ENCODE measurements at places on chromosomes 11 and 22.

DNA sequence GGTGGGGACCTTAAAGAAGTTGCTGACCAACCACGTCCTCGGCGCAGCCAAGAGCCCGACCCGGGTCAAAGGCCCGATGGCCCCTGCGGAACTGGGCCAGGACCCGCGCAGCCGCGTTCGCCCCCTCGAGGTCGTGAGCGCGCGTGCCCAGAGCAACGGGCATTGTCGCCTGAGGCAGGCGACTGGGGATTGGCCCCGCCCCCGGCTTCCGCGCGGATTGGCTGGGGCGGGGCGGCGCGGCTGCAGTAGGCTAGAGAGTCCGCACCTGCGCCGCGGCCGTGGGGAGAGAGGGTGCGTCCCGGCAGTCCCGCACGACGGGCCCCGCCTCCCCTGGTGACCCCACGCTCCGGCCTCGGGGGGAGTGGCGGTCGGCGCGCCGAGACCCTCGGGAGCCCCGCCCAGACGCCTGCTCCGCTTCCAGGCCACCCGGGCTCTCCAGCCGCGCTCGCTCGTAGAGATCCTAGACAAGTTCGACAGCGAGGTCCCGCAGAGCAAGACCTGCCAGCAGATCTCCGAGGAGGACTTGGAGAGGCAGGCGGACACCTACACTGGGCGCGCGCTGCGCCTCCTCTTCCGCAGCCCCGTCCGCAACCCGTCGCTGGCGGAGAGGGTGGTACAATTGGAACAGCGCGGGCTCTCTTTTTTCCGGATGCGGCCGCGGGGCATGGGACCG is 8.3 kb upstream of the PPIL2 start:
- DNase-seq = peak; percentile 80

DNA sequence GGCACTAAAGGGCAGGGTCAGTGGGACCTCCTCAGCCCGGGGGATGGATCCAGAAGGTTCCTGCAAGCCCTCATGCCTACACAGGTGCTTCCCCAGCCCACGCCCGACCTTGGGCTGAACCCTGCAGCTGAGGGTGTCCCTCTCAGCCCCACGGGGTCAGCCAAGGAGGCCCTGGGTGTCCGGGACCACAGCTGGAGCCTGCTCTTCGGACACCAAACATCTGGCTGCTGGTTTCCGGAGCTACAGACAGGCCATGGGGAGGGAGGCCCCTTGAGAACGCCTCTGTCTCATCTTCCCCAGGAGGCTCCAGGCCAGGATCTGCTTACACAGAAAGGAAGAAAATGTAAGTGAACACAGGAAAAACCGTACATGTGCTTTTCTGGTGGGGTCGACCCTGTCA is 355.7 kb downstream of the MN1 start:
- no peak for DNase-seq

- no peak for DNase-seq
These were observed 53.3 kb downstream of the IGLL1 start for GRCh38 chr22:23526596-23527316.

DNA sequence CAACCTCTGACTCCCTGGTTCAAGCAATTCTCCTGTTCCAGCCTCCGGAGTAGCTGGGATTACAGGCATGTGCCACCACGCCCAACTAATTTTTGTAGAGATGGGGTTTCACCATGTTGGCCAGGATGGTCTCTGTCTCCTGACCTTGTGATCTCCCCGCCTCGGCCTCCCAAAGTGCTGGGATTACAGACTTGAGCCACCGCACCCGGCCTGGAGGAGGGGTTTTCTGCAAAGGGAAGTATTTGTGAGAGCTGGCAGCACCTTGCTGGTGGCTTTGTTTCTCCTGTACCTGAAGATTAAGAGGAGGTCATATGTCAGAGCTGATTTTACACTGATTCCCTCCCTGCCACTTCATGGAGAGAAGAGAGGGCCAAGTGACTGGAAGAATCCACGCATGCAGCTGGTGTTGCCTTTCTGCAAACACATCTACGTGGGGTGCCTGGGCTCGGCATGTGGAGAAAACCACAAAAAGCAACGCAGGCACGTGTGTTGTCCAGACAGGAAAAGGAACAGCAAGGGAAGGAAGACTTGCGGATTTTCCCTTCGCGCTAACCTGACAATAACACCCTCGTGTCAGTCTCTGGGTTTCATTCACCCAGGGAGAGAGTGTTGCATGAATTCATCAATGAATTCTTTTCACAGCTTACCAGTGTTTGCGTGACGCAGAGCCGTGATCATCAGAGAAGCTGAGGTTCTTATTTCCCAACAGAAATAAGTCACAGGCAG is 61.9 kb downstream of the TSPAN18 start:
- no peak for DNase-seq

DNA sequence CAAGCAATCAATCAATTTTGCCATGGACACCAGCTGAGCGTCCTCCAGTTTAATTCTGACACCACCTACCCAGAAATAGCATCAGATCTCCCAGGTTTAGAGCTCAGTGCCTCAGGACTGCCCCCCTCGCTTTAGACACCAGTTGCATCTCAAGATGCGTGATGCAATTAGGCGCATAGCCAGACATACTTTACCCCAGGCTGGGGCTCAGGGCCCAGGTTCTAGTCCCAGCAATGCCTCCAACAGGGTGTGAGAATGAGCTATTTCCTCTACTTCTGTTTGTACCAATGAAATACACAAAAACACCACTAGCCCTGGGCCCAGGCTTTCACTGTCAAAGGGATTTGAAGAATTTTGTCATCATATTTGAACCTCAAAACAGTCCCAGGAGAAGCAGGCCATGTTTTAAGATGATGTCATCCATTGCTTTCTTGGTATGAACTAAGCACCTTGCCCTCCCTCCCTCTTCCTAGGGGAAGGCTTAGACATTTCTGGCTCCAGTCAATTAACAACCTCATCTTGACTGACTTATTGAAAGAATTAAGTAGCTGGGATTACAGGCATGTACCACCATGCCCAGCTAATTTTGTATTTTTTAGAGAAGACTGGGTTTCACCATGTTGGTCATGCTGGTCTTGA is 61.5 kb upstream of the INCENP start:
- no peak for DNase-seq

DNA sequence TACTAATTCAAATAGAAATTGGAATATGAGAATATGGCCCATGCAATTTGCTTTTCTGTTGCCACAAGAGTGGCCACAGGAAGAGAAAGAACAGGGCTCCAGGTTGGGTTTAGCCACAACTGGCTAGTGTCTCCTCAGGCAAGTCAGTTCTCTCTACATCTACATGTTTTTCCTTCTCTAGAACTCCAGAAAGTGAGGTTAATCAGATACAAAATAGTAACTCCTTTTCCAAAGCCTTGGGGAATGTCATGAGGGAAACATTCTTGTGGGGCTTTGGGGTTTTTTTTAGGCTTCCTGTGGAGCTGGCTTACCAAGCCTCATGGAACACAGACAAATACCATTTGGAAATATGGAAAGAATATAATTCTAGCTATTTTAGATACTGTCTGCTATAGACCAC is 161.6 kb downstream of the NAV2 start:
- no peak for DNase-seq

GRCh38 chr11:10797001-10797400 is 11.7 kb downstream of the EIF4G2 start:
- DNase-seq = no peak

- no peak for DNase-seq
These were observed 13.5 kb downstream of the TXN2 start for GRCh38 chr22:36467946-36468345.

GRCh38 chr11:104997288-104997687 is 25.7 kb downstream of the CASP5 start:
- DNase-seq = no peak

DNA sequence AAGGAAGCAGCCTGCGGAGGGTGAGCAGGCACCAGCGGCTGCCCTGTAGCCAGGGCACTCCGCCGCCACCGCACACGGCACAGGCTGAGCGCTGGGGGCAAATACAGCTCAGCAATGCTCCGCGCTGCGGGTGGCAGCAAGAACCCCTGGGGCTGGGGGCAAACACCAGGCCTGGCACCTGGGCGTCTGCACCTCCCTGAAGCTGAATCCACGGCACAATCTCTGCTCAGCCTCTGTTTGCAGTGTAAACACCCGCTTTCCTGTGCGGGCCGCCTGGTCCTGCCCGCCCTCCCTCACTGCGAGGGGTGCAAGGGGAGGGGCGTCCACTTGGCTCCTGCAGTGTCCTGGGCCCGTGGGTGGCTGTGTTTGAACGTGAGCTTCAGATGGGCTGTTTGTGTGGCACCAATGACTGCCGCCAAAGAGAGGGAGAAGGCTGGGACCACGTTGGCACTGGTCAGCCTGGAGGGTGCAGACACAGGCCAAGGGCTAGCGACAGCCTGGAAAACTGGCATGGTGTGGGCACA is 14.8 kb upstream of the MPPED1 start:
- DNase-seq = no peak

GRCh38 chr11:8934742-8935488 is 2.2 kb upstream of the C11orf16 start:
- no peak for DNase-seq

- DNase-seq = peak; percentile 60
These were observed 65.6 kb downstream of the BTG4 start for GRCh38 chr11:111446404-111447111.

- no peak for DNase-seq
These were observed 2.1 kb downstream of the DEAF1 start for GRCh38 chr11:692824-693414.

GRCh38 chr11:66267379-66268243 is 828 bp upstream of the RAB1B start:
- peak; percentile 86 for DNase-seq

DNA sequence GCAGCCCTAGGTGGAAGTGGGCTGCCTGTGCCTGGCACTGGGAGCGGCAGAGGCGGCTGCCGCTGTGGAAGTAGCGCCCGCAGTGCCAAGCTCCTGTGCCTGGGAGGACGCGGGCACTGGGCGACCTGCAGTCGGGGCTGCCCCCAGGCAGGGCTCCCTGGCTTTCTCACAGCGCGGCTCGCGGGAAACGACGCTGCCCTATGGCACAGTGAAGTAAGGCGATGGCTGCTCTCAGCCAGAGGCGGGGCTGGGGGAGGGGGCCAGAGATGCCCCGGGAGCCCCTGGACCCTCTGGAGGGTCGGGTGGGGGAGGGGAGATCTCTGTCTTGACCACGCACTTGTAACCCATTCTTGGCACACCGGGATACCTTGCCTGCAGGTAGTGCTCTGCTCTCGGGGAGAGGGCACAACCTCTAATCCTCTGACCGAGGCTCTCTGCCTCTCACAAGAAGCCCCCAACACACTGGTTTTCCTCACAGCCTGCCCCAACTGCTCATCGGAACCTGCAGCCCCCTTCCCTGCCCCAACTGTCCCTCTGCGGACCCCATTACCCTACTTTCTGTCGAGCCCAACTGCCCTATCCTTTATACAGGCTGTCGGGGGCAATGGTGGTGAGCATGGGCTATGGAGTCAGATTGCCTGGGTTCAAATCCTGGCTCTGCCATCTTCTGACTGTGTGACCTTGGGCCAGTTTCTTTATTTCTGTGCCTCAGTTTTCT is 32.2 kb upstream of the TRIM29 start:
- no peak for DNase-seq

GRCh38 chr11:82315093-82315492 is 418.6 kb downstream of the FAM181B start:
- peak; percentile 71 for DNase-seq

DNA sequence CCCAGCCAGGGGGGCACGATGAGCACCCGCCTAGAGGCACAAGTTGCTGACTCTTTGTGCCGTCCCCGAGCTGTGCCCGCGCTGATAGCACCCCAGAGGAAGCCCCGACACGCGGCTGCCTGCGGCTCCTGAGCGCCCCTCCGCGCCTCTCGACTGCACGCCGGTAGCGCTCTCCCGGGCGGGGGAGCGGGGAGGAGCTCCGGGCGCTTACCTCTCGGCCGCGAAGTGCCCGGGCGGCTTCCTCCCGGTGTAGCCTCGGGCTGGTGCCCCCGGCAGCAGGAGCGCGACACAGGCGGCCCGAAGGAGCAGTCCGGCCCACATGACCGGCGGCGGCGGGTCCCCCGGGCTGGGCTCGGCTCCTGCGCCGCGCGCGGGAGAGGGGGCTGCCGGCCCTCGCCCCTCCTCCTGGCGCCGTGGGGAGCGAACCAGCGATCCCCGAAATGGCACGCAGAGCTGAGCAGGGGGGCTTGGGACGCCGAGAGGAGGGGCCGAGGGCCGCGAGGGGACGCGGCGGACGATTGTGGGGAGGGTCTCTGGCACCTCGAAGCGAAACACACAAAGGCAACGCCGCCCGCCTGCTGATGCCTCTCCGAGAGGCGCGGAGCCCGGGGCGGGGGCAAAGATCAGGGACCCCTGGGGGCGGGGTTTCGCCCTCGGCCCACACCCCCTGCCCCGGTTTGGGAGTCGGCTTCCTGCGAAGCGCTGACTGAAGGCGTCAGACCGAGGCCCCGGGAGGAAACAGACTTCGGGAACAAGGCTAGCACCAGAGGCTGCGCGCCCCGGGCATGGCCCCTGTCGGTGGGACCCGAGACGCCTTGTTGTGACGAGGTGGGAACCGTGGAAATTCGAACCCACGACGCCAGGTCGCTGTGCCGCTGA is at the start of gene VWCE:
VWCE (minus strand) TSS at position 600 of the 879 bp plus-strand sequence; CDS start at position 321, 279 bp downstream.
- DNase-seq = peak; percentile 75

GRCh38 chr11:115873813-115874212 is 369.6 kb upstream of the CADM1 start:
- no peak for DNase-seq
